Activated CD4-positive, alpha-beta T cell treated with anti-CD3 and anti-CD28 coated beads, Interleukin-2, amount 50 U/mL, for 48 hours (primary cell): ENCODE measurements at places on chromosomes 1 and 21.

GRCh38 chr1:107640207-107640606 is 324.8 kb downstream of the VAV3 start:
- DNase-seq, result no peak

GRCh38 chr1:972726-973458 is 6.6 kb downstream of the PLEKHN1 start:
- DNase-seq, result no peak

GRCh38 chr1:171267391-171267790 is 19.1 kb downstream of the FMO1 start:
- DNase-seq, result no peak

DNA sequence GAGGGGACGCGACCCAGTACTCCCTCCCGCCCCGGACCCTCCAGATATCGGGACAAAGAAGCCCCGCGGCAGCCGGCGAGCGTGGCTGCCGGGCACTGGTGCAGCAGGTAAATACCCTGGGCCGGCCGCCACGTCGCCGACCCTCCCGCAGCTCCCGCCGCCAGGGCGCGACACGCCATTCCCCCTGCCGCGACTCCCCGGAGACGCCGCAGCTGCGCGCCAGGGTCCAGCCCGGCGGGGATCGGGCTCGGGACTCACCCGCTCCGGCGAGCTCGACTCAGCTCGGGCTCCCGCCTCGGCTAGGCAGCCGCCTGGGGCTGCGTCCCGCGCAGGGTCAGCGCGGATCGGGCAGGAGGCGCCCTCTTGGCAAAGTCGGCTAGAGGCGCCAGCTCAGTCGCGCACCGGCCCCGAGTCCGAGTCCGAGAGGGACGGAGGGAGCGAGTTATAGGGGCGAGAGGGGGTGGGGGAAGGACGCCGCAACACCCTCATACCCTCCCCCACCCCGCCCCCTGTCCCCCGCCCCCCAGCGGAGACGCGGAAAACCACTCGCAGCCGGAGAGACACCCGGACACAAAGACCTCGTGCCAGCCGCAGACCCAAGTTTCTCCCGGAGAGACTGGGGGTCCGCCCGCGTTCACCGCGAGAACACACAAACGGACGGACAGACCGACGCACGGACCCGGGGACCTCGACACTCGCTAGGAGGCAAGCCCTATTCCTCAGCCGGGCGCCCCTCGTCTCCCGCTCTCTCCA is 985 bp downstream of the SYT6 start:
- no peak for DNase-seq

GRCh38 chr21:19440792-19441655 is 1037.4 kb upstream of the TMPRSS15 start:
- DNase-seq, result no peak

DNA sequence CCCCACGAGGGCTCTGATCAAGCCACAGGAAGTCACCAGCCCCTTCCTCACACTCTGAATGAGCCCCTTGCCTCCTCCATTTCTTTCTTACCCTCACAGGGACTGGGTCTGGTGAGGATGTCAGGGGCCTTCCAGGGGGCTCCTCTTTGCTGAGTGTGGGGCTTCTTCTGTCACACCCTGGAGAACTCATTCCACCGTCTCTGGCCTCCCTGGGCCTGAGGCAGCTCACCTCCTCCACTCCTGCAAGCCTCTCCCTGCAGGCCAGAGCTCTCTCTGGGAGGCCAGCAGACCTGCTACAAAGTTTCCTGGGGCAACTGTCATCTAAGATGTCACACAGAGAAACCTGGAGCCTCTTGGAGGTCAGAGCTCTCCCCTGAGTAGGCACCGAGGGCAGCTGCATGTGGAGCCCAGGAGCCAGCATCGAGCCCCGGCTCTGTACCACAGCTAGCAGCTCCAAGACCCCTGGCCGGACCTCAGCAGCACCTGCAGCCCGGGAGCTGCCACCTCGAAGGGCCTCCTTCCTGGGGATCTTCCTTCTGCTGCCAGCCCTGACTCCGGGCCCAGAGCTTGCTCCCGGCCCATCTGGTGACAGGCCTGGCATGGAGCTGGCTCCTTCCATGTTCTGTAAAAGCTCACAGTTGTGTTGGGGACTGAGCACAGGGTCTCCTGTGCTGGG is 1.1 kb downstream of the SPOCD1 start:
- DNase-seq, result no peak
